Activated CD4-positive, alpha-beta T cell treated with anti-CD3 and anti-CD28 coated beads for 1 hour (primary cell): ENCODE measurements at places on chromosomes 3 and 15.

DNA sequence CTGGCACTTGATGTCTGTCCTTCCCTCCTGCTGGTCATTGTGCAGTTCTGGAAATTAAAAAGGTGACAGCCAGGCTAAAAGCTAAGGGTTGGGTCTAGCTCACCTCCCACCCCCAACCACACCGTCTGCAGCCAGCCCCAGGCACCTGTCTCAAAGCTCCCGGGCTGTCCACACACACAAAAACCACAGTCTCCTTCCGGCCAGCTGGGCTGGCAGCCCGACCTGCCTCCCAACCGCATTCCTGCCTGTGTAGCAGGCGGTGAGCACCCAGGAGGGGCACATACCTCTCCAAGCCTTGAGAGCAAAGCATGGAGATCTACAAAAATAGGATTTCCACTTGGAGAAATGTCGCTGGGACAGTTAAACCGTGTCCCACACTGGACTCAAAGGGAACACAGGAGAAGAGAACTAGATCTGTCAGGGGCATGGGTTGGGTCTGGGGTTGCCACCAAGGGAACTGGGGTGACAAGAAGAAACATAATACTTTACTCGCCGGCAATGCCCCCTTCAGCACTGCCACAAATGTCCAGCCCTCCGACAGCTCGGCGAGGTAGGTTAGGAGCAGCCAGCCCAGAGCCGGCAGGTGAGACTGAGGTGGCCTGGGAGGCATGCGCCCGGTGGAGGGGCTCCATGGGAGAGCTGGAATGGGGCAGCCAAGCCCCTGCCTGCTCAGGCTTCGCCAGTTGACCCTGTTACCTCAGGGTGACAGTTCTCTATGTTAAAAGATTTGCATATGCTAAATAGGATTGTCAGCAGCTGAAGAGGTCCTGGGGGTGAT, 52.2 kb downstream of the EXOG start:
- DNase-seq = no peak

GRCh38 chr15:31341496-31342195, 15.0 kb downstream of the KLF13 start:
- no peak for DNase-seq

- DNase-seq = no peak
Observed at GRCh38 chr3:190120269-190121060, at the start of gene P3H2. Gene P3H2 (minus strand): TSS chr3:190120897. CDS start chr3:190120731, 166 bp downstream.

DNA sequence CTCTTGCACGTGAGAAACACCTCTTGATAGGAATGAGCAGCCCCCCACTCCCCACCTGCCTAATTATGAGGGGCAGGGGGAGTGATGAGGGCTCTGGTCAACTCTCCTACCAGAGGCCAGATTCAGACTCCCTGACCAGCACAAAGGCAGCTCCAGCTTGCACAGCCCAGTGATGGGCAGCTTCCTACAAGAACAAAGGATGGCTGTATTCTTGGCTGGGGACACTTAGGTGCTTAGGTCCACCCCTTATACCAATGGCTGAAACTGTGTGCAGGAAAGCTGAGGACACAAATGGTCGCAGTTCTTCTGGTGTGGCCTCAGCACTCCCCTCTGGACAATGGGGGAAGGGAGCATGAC, 81.8 kb downstream of the IQSEC1 start:
- no peak for DNase-seq

DNA sequence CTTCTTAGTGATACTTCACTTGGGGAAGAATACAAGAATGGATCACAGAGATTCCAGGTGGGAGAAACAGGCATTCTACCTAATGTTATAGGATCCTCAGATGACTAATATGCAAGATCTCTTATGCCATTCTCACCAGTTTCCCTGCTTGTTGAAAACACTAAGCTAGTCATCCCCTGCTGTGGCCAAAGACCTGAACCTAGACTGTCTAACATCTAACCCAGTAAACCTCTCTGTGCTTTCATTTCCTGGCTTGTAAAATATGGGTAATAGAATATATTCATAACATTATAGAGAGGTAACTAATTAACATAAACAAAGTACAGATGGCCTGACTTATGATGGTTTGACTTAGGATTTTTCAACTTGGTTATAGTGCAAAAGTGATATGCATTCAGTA, 776.3 kb downstream of the TUSC7 start:
- DNase-seq = no peak

GRCh38 chr3:34852844-34853439, 786.4 kb upstream of the ARPP21 start:
- DNase-seq = no peak

DNA sequence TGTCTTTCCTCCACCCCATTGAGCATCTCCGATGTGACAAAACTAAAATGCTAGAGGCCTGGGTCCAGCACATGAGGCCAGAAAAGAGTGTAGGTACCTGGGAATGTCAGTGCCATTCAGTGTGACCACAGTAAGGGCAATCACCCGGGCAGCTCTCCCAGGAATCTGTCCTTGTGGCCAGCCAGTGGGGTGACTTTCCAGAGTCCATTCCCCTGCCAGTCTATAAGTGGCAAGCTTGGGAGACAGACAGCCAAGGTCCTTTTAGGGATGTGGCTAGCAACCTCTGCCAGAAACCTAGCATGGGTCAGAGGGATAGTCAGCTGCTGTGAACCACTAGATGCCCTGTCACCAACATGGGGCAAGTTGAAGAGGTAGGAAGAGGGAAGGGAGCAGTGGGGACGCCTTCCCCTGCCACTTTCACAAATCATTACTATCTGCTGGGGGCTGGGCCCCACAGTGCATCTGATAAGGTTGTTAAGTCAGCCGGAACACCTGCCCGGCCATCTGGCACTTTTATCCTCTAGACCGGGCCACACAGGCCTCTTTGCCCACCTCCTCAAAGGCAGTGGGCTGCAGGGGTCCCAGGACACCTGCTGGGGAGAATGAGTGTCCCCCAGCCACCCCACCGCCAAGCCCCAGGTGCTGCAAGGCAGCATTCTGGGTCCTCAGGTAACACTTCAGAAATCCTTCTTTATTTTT, 24.8 kb upstream of the DET1 start:
- DNase-seq = no peak

- DNase-seq = no peak
Observed at GRCh38 chr3:113314923-113315322, 103.6 kb downstream of the BOC start.

DNA sequence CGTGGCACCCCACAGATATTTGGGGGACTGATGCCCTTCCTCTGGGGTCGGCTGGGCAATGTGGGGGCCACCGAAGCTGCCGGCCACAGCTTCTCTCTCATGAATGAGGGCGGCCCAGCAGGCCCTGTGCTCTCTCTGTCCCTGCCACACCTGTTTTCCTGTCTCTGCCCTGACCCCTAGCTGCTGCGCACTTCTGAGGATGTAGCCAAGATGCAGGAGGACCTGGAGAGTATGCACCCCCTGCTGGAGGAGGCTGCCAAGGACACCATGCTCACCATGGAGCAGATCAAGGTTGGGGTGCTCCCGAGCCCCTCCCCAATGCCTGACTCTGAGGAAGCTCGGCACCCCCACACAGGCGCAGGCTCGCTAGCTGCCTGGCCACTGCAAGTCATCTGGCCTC, 59.7 kb downstream of the SEMA3G start:
- DNase-seq = no peak

- DNase-seq = no peak
Observed at GRCh38 chr15:52709187-52709981, 30.2 kb upstream of the ATOSA start.

- DNase-seq = no peak
Observed at GRCh38 chr15:95567686-95568085, 762.8 kb upstream of the NR2F2 start.

DNA sequence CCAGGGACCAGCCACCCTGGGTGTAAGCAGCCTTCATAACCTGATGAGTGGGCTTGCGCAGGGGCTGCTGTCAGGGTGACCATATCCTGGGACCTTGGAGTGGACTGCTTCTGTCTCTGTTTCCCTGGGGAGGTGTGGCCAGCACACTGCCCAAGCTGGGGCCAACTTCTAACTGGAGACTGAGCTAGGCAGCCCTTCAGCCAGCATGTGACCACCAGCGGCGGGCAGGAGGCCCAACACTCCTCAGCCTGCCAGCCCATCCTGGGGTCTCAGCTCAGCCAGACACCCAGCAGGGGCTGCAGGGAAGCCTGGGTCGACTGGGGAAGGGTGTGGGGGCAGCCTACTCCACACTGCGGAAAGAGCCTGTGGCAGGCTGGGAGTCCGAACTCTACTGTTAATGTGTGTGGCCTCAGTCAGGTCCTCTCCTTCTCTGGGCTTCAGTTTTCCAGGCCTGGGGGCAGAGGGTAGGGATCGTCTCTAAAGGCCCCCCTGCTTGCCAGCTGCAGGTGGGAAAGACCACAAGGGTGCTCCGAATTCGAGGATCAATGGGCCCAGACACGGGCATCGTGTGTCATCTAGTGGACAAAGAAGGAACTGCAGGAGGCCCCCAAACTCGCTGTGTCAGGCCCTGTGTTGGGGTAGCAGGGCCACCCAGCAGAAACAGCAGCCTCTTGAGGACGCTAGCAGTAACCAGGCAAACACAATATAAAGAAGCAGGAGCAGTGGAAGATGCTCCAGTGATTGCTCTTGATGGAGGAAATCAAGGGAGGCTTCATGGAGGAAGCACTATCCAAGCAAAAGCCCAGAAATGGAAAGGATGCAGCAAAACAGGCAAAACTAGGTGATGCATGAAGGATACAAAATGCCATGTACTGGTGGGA, 2.0 kb upstream of the SEMA3G start:
- peak; percentile 52 for DNase-seq

GRCh38 chr3:72095521-72095920, 310.6 kb upstream of the PROK2 start:
- DNase-seq = no peak

DNA sequence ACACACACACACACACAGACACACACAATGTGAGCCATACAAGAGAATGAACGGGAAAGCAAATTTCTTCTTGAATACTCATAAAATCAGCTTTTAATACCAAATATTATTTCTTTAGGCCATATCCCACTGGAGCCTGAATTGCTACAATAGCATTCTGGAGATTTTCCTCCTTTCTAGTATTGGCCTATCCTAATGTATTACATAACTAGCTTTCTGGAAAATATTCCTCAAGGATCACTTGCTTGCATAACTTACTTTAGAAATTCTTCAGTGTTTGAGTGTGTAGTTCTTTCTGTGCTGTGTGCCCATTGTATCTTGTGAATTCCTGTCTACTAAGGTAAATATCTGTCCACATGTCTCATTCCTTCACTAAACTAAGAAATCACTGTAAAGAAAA, 351.0 kb upstream of the MCTP2 start:
- no peak for DNase-seq

GRCh38 chr15:69493406-69493805, 40.8 kb downstream of the RPLP1 start:
- no peak for DNase-seq

- DNase-seq = no peak
Observed at GRCh38 chr3:170829546-170830272, 40.3 kb downstream of the RPL22L1 start.

GRCh38 chr15:66151809-66152208, 101.7 kb downstream of the MEGF11 start:
- DNase-seq = no peak

DNA sequence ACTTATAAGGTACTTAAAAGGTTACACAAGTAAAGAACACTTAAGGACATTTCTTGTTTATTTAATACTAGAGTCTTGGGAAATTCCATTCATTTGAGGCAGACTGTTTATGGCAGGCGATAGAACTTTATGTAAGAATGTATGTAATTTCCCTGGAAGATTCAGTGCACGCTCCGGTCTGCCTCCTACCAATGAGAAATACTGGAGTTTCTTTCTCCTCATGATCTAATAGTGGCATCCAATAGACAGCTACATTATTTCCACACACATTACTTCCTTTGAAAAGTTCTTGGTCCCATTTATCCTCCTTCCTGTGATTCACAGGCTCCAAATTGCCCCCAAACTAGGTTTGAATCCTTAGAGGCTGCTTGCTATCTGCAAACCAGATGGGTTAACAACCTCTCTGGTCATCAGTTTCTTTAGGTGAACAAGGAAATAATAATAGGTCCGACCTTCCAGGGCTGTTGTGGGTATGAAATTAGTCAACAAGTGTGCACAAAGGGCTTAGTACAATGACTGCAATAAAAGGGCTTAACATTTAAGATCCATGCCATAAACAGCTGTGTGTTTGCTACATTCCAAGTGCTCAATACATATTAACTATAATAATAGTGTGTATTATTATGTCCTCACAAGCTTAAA, 30.7 kb downstream of the EIF4E3 start:
- no peak for DNase-seq

GRCh38 chr15:96326328-96327154, 4.0 kb upstream of the NR2F2 start:
- no peak for DNase-seq

GRCh38 chr15:37682304-37682703, 252.1 kb upstream of the TMCO5A start:
- DNase-seq = no peak

DNA sequence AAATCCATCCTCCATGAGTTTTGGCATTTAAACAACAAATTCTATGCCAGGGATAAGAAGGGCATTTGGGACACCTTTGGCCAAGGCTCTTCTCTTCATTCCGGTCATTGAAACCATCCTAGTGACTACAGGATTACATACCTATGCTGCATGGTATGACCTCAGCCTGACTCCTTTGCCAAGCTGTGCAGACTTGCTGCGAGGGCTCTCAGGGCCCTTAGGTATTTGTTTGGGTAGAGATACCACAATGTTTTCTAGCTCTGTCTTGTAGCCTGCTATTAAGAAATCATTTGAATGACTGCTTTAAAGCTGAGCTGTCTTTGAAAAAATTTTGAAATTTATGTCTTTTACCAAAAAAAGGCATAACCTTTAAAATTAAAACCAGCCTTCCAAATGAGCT, 749.8 kb upstream of the SGO1 start:
- DNase-seq = no peak

GRCh38 chr3:183904833-183905780, 20.4 kb upstream of the PARL start:
- DNase-seq = no peak

DNA sequence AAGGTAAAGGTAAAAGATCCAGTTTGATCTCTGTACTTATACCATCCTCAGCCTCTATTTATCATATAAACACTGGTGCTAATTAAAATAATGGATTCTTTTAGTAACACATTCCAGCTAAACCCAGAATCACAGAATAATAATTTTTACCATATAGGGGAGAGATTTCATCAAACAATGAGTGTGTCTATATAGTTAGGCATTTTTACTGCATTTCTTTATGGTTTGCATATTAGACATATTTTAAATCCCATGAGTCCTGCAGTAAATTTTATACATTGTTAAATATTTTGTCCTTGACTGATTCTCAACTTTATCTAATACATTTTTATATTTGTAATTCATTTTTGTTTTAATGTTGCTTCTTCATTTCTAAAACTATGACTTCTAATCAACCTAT, 323.7 kb upstream of the AGTR1 start:
- DNase-seq = no peak

DNA sequence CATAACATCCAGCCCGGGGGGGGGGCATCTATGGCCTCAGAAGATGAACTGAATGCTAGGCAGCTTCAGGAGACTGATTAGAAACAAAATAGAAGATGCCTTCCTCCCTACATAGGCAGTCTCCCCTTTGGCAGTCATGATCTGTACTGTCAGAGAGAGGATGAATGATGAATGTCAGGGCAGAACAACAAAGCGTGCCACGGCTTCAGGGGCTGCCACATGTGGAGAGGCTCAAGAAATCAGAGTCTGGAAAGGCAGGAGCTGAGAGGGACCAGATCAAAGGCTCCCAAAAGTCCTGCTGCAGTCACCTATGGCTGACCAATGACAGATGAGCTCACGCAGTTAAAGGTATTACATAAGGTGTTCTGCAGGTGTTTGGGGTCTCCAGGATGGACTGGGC, 180.4 kb downstream of the UACA start:
- no peak for DNase-seq
